Hindlimb muscle (tissue), 1 donor: ENCODE measurements at places on chromosomes 2 and 18. TPM values are rescaled to one million over a fixed set of nuclear protein-coding genes. Genes with fewer than 3 reads are reported as not detected.

Gene PMAIP1
- 50.3 TPM for polyA plus RNA-seq

DNA sequence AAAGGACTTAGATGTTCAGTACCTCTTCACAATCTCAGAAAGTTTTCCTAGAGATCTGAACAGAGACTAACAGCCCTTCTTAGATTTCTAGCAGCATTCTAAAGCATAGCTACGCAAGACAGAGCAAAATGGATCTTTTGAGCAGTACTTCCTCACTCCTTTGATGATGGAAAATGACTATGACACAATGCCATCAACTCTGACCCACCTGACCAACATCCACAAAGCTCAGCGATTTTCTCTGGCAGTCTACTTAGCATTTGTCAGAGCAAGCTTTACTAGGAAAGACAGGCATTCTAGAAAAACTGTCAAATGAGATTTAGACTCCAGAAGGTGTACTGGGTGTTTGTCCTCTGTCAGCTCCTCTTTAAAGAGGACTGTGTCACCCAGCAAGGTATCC, 180.9 kb upstream of the ACVR2A start:
- DNase-seq, result no peak

DNA sequence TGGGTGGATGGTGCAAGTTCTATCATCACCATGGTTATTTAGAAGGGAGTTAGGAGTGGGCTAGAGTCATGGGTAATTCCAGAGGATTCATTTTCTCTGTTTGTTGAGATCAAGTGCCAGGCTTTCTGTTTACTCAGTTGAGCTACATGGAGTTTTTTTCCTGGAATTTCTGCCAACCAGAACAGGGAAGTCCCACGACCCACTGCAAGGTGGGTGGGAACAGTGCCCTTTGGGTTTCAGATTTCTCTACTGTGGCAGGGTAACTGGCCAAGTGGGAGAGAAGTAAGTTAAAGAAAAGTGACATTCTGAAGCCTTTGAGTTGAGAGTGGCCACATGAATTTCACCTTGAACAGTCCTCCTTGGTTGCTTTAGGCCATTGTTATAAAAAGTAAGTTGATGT, 138.9 kb downstream of the SLC39A10 start:
- DNase-seq, result no peak

- DNase-seq, result no peak
Measured at GRCh38 chr18:3885209-3885792, 435.3 kb downstream of the TGIF1 start.

DNA sequence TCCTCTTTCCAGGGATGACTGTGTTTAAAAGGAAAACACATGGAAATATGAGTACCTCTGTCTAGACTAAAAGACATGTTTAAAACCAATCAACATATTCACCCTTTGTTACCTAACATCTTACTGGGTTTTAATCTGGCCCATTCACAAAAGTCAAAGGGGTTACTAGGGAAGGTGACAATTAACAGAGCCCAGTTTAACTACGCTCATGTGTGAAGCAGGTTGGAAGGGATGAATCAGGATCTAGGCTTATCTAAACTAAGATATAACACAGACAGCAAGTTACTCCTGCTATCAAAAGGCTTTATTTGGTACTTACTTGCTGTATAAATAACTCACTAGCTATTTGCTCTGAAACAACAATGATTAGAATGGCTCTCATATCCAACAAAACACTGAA, 337.0 kb downstream of the NCKAP5 start:
- DNase-seq, result no peak

DNA sequence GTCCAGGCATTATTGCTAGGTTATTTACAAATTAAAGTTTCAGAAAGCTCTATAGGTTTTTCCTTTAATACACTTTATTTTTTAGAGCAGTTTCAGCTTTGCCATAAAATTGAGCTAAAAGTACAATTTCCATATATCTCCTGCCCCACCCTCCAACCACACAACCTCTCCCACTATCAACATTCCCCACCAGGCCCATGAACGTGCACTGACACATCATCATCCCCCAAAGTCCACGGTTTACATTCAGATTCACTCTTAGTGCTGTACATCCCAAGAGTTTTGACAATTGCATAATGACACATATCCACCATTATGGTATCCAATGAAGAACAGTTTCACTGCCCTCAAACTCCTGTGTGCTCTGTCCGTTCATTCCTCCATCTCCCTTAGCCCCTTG, 139.4 kb downstream of the NBAS start:
- DNase-seq, result no peak

- DNase-seq, result no peak
Measured at GRCh38 chr18:3647636-3648035, 197.7 kb downstream of the TGIF1 start.

- no peak for DNase-seq
Measured at GRCh38 chr2:137937778-137938177, 26.5 kb upstream of the HNMT start.

DNA sequence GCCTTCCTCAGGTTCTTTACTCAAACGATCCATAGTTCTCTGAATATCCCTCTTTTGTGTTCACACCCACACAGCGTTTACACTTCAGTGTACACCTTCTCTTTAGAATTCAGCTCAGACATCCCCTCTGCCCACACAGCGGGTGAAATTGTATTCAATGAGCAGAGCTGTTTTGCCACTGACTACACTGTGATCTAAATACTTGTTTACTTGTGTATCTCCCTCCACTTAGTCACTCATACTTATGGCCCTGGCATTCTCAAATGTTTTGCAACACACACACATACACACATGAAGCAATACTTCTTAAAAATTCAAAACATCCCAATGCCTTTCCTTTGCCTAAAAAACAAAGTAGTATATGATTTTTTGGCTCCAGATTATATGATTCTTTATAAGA, 297.1 kb downstream of the TMX3 start:
- no peak for DNase-seq

DNA sequence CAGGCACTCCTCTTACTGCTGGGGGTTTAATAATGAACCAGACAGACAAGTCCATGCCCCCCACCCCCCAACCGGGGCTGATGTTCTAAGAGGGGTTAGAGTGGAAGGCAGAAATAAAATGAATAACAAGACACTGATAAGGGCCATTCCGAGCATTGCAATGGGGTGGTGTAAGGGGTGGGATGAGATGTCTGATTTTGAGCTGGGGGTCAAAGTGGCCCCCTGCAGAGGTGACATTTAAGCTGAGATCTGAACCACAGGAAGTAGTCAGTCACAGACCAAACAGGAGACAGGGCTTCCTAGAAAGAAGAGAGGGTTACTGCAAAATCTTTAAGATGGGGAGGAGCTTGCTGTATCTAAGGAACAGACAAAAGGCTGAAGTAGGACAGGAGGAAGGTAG, 180.6 kb upstream of the SH3BP4 start:
- no peak for DNase-seq
